Activated B cell treated with CpG ODN at 0.5 μM for 24 hours (primary cell): ENCODE measurements at places on chromosomes 1 and 21. TPM values are rescaled to one million over a fixed set of nuclear protein-coding genes. Genes with fewer than 3 reads are reported as not detected.

- no peak for DNase-seq
Measured at GRCh38 chr1:180598333-180598974, 33.4 kb upstream of the XPR1 start.

DNA sequence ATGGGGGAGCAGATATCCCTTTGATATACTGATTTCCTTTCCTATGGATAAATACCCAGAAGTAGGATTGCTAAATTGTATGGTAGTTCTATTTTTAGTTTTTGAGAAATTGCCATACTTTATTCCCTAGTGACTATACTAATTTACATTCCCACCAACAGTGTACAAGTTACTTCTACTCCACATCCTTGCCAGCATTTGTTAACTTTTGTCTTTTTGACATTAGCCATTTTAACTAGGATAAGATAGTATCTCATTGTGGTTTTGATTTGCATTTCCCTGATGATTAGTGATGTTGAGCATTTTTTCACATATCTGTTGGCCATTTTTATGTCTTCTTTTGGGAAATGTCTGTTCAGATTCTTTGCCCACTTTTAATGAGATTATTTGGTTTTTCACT is 620.6 kb upstream of the CAMK1G start:
- DNase-seq, result no peak

DNA sequence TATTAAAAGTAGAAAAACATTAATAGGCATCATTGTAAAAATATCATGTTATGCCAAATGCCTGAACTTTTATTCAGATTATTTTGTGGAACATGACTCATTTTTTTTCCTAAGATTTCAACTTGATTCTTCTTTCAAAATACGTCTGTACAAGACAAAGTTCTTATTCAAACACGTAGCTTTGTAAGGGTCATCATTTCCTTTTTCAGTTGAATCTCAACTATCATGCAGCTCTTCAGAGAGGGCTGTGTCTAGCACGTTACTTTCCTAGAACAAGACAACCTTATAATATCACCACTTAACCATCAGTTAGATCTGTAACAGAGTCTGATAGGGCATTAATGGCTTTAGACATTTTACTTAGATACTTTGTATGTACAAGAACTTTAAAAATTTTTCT is 608.9 kb downstream of the AMY1C start:
- no peak for DNase-seq

DNA sequence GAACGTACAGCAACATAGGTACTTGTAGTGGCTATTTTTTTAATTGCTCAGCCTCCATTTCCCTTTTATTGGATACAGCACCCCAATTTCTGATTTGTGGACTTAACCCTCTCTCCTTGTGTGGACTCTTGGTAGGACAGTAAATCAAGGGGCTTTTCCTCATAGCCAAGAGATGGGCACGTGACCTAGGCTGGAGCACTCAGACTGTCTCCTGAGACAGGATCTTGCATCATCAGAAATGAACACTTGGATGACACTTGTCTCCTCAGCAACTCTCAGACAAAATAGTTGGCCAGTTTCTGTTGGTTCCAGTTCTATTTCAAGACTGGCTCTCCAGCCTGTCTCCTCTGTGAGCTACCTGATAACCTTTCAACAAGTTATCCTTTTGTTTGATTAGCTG is 112.9 kb upstream of the ZNF678 start:
- no peak for DNase-seq

DNA sequence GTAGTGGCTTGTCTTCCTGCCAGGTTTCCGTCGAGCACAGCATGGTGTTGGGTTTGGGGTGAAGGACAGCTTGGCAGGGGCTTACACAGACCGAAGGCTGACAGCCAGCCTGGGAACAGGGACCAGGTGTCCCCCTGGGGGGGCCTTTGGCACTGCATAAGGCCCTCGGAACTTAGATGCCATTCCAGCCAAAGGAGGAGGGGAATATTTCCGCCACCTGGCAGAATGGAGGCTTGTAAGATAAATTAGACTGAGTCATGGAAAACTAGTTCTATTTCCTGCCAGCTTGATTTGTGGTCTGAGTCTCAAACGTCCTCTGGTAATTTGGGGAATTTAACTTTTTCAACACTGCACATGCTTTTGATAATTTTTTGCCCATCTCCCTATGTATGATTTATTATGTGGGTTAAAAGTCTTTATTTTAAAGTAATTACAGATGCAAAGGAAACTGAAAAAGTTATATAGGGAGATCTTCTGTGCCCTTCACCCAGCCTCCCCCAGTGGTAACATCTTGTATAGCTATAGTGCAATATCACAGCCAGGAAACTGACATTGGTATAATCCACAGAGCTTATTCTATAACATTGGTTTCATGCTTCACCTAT is 11.5 kb upstream of the TMEM51 start:
- DNase-seq, result no peak

DNA sequence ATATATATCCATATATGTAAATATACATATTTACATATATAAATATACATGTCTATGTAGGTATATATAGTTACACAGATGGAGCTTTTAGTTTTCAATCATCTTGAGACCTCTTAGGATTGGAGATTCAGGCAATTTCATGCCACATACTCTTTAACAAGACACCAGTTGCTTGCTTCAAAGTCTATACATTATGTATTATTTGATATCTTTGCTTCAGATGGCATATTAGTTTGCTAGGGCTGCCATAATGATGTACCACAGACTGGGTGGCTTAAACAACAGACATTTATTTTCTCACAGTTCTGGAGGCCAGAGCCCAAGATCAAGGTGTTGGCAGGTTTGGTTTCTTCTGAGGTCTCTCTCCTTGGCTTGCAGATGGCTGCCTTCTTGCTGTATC is 14.1 kb upstream of the C1orf87 start:
- no peak for DNase-seq

GRCh38 chr1:89702520-89703045 is 69.7 kb downstream of the LRRC8C start:
- no peak for DNase-seq

DNA sequence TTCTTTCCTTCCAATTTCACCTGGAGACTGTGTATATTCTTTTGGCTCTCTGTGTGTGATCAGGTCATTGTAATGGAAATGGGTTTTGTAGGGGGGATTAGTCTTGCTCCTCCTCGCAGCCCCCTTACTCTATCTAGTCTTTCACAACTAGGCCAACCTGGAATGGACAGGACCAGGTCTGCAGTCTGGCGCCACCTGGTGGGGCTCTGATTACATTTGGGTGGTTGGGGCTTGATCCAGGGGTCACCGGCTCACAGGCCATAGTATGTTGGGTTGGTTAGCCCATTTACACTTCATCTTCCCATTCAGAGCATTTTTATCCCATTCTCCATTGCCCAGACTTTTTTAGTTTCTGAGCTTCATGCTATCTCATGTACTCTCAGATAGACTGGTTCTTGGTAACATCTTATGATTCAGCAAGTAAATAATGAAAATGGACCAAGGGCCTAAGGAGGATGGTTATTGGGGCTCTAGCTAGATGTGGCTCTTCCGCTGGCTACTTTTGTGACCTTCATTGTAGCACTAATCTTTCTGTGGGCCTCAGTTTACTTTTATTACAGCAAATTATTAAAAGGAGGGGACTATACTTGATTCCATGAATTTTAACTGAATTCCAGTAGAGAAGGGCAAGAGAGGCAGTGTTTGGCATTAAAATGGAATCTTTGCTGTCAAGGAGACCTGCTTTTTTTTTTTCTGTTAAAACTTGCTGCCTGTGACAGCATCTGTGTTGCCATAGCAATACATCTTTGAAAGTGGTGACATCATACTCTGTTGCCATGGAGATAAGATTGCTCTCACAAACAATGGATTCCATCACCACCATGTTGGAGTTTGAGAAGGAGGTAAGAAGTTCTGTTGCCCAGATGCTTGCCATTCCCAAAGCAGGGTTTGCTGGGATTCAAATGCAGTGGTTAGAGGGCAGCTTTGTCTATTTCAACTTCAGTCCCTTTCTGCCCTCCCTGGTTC is 150.1 kb downstream of the PLXNA2 start:
- DNase-seq, result no peak

- DNase-seq, result no peak
Measured at GRCh38 chr1:28869952-28870351, 44.4 kb upstream of the EPB41 start.

DNA sequence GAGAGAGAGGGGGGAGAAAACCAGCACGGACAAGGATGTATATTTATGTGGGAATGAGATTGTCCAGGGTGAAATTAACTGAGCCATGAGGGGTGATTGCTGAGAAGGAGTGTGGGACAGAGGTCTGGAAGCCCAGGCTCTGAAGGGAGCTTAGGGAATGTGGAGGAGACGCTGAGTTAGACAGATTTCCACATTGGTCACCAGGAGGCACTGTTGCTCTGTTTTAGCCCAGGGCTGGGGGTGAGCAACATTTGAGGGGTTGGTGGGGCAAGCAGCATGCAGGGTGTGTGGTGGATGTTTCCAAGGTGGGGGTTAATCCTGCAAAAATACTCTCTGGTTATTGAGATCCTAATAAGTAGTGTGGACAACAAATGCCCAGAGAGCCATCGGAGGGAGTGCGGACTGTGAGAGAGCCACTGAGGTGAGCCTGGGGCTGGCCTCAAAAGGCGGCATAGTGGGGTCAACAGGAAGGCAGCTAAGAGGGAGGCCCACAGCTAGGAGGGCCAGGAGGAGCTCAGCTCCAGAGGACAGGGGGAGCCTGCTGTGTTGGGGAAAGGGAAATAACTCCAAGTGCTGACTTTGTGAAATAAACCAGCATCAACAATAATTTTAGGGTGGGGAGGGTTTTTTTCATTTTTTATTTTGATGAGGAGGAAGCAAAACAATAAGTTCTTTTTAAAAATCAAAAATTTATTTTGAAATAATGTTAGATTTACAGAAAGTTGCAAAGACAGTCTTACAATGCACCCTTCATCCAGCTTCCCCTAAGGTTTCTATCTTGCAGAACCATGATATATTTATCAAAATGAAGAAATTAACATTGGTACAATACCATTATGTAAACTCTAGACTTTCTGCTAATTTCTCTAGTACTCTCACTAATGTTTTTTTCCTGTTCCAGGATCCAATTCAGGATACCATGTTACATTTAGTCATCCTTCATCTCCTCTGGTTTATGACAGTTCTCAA is 82.8 kb upstream of the CD34 start:
- DNase-seq, result no peak

DNA sequence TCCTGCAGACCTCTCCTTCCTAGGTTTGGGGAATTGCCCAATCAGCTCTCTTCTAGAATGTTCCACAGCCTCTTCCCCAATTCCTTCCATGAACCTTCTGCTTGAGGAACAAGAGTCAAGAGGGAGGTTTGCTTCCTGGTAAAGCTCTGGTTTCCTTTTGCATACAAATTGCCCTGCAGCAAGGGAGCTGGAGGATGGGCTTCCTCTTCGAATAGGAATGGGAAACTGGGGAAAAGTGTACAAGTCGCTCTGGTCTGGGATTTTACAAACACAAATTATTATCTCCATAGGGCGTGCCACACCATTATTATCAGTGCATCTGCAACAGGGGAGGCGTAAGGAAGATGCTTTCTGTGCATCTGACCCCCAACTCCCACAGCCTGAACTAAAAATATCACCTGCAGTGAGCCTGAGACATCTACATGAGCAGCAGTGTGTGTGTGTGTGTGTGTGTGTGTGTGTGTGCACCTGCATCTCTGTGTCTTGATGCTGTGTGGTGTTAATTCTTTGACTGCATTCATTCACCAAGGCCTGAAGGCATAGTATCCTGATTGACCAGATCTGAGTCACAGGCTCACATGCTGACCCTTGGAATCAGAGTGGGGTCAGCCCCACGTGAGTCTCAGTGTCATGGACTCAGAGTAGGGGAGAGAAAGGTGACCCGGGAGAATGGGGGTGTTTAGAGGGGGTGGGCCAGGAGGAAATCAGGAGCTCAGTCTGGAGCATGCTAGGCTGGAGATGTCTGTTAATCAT is 272.9 kb downstream of the KAZN start:
- no peak for DNase-seq

- no peak for DNase-seq
Measured at GRCh38 chr1:36343651-36344394, 20.4 kb upstream of the EVA1B start.

DNA sequence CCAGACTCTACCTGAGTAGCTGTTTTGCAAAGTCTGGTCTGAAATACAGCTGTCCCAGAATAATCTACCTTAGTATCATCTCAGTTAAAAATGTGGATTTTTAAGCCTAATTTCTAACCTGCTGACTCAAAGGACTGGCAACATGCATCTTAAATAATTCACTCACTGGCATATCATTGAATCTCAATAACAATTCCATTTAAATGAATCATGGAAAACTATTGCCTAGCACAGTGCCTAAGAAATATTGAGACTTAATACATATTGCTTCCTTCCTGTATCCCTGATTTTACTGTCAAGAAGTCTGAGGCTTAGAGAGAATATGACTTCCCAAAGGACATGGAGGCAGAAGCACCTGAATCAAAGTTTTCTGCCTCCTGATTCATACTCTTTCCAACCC is 3.1 kb downstream of the CCDC190 start:
- DNase-seq, result no peak

DNA sequence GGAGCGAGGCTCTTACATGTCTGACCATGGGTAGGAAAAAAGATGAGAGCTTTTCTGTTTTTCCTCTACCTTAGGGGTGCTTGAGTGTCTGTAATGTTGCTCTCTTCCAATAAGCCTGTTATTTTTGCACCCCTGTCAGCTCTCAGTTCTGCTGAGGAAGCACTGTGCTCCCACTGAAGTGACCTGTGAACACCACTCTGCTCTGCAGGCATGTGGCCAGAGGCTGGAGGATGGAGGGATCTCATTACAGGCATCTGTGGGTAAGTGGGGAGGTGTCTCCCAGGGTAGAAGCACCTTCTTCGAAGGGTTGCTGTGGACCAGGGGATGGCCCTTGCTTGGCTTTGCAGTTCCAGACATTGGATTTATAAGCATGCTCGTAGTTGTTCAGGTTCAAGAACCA is 56.8 kb upstream of the RBM15 start:
- DNase-seq, result no peak

GRCh38 chr21:41043014-41043413 is 124.9 kb upstream of the BACE2 start:
- DNase-seq, result no peak

FCRL3 gene
- 87.7 and 97.1 TPM in 2 replicates for total RNA-seq

SRSF10 gene
- 168 and 192 TPM in 2 replicates for total RNA-seq

CHODL gene
- 0.18 and 0.20 TPM in 2 replicates for total RNA-seq

DMBX1 gene
- not detected in 2 replicates for total RNA-seq

PCBP3 gene
- total RNA-seq, result not detected in 2 replicates

DNM3 gene
- 1.9 and 2.1 TPM in 2 replicates for total RNA-seq

CLCA4 gene
- total RNA-seq, result not detected in 2 replicates
